NCI-H1436 (cell line): ENCODE measurements at places on chromosomes 3 and 15.

DNA sequence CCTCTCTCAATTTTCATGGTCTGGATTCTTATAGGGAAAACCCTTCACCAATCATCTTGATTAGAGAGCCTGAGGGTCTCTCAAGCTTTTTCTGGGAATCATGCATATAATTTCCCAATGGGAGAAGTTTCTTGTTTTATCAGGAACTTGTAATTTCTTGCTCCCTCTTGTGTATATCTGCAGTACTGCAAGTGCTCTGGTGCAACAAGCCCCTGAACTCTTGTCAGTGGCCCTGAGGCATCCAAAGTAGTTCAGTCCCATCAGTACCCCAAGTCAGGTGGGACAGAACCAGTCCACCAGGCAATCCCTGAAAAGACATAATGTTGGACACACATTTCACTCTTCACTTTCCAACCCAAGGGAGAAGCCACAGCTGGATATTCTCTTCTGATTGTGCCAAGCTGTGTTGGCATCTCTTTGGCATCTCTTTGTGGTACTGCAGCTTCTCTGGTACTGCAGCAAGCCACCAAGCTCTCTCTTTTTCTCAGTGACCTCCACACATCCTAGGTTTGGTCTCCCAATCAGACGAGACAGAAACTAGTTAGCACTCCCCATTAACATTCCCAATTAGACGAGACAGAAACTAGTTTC lies 214.5 kb downstream of the ZIC4 start:
- DNase-seq, result peak; percentile 15

DNA sequence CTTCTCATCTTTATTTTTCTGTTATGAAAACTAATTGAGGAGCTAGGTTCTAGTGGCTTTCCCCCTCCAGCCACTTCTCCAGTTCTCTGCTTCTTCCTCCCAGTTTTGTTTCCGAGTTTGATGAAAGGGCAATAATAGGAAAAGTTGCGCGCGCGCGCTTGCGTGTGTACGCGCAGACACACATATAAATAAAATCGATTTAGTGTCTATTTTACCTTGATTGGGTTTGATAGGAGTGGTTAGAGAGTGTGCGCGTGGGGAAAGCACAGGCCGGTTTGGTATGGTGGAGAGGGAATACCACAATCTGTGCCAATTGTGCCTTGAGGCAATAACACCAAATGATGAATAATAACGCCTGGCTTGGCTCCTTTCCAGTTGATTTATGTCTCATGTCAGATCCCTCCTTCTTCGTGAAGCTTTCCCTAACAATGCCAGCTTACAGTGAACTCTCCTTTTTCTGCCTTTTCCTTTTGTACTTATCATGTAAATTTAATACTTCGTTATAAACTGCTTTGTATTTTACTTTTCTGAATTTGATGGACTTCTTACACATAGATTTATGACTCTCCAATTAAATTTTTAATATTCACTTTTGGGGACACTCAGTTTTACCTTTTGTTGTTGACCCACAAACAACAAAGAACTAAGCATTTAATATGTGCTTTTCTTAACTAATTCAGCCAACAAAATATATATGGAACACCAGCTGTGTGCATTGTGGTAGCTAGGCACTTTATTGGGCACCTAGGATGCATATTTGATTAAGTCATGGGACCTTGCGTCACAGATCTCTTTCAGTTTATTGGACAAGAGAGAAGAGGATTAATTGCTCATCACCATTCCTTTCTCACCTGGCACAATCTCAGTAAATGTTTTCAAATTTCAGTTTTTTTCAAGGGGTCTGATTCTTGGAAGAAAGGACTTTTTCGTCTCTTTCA lies 1.7 kb downstream of the TIPARP start:
- DNase-seq, result peak; percentile 72

- DNase-seq, result no peak
Observed at GRCh38 chr3:32818229-32818969, 602 bp downstream of the TRIM71 start.

DNA sequence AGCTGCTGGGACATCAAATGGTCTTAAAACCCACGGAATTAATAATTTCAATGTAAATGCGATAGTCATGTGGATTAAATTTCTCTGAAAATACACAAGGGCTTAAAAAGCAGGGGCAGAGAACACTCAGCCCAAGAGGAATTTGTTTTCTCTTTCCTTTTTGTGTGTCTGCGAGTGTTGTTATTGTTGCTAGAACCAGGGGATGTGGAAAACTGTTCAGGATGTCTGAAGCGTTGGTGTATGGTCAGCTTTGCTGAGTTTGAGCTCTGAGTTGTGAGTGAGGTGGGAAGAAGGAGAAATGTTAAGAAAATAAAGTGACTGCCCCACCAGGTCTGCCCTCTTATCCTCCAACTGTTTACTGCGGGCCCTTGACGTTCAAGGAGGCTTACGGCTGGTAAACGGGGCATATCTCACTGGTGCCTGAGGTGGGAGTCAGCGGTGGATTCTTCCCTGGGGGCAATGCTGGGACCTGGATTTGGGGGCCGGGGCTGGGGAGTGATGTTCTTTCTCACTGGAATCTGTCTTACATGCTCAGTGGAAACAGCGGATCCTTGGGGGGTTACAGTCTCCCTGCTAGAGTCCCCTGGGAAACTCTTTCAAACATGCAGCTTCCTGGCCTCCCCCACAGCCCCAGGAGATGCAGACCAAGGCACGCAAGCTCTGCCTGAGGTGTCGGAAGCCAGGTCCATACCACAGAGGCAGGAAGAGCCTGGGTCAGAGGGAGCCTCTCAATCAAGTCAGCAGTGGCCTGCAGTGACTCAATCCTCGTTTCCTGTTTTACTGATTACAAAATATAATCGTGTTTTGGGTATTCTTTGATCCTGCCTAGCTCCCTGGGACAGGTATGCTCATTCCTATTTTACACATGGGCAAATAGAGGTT lies 41.8 kb downstream of the ITGA11 start:
- no peak for DNase-seq

GRCh38 chr3:25817638-25818037 lies 27.7 kb downstream of the OXSM start:
- DNase-seq, result no peak

DNA sequence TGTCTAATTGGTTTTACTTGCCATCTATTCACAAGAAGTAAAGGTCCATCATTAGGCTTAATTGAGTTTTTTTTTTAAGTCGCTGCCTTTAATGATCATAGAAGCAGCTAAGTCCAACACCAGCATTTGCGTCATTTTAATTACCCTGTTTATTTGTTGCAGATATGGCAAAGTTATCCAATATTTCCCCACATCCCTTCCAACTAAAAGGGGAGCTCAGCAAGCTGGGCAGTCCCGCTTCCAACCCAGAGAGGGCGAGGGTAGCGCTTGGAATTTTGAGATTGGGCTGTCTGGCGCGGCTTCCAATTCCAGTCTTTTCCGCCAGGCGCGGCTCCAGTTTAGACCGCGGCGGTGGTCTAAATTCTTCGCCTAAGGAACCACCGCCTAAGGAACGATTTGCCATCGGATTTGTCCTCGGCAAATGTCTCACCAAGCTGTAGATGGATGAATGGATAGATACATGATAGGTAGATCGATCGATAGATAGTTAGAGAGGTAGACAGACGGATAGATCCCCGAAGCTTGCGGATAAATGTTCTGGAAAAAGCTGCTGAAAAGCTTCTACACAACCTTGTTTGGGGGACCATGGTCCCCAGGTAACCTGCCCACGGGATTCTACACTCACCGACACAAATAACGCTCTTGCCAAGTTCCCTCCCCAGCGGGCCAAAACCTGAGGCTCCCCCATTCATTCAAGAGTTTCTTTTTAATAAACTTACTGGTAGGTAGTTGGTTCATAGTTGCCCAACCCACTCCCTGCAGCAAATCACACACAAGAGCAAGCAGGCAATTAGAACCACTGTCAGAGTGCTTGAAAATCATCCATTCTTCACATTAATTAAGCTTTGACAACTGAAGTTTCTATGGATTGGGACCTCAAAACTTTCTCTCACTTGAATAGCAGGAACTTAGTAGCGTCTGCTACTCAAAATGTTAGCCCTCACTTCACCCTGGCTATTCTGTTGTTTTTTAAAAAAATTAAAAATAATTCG lies 49.1 kb downstream of the ZIC4 start:
- no peak for DNase-seq

- DNase-seq, result no peak
Observed at GRCh38 chr3:32493437-32494414, 8.9 kb downstream of the CMTM6 start.

GRCh38 chr15:27730868-27731267 lies 368.2 kb downstream of the OCA2 start:
- no peak for DNase-seq

DNA sequence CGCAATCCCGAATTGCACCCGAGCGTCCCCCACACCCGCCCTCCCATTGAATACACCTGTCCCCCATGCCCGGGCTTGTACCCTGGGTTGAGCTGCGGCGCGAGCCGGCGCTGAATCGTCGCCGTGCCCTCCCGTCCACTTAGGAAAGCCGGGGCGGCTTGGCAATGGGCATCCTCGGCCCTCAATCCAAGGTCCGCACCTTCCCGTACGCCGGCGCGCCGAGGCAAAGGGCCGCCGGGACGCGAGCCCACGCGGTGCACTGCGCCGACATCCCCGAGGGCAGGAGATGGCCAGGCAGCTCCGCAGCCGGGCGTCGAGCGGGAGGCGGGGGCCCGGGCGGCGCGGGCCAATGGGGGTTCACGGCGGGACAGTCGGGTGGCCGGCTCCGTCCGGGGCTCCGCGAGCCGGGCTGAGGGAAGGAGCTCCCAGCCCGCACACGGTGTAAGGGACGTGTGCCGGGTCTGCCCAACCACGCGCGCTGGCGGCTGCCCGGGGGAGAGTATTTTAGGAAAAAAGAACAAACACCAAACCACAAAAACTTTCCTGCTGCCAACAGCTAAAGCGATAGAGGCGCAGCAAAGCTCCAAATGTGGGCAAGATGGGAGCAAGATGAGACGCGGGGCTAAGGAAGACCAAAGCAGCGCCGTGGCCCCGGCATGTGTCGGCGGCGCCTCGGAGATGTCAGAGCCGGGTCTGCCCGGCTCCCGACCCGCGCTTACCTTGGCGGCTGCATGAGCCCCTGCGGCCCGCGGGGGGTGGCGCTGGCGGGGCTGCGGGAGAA lies 621 bp downstream of the RGMA start:
- no peak for DNase-seq

DNA sequence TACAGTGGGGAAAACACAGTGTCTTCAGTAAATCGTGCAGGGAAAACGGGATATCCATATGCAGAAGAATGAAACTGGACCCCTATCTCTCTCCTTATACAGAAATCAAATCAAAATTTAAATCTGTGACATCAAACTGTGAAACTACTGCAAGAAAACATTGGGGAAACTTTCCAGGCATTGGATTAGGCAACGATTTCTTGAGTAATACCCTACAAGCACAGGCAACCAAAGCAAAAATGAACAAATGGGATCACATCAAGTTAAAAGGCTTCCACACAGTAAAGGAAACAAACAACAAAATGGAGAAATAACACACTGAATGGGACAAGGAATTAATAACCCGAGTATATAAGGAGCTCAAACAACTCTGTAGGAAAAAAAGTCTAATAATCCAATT lies 165.3 kb downstream of the PLCL2 start:
- no peak for DNase-seq

- no peak for DNase-seq
Observed at GRCh38 chr15:57085267-57085666, 166.8 kb downstream of the TCF12 start.

DNA sequence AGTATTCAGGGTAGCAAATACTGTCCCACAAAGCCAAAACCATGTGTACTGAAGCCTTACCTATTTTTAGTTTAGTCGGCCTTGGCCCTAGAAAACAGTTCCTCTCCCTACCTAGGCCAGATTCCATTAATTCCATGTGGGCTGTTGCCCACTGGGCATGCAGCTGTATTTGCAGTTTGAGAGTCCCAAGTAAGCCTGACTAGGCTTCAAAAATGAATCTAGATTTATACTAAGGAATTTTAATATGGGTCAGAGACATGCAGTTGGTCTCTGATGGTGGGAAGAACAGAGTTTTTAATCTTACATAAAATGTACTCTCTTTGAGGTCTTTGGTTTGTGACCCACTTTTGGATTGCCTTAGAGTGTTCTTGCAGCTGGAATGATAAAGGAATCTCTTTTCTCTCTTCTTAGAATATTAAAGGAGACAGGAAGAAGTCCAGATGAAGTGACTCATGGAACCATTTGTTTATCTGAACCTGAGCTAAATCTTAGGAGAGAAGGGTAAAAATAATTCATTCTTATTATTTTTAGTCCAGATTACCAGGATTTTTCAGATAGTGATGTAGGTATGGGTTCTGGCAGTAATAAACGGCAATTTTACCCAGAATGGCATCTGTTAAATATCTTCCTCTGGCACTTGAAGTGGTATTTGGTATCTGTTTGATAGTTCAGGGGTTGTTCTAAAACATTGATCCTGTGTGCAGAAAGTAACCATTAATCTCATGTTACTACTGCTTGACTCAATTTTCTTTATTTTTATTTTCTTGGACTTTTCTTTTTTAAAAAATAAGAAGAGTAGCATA lies 33.8 kb downstream of the GLCE start:
- DNase-seq, result no peak

DNA sequence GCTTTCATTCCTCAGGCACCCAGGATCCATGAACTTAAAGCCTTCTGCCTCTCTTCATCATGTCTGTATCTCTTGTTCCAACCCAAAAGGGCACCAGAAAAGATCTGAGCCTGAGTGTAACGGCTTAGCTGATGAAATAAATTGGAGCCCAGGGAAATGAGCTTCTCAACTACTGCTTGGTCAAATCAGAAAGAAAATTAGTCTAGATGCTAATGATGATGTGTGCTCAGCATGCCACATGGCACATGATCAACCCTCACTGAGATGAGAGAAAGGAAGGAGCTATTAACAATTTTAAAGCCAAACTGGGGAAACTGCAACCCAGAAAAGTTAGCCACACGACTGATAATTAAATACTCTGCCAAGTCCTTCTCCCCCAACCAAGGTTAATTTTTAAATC lies 325.7 kb downstream of the CNTN3 start:
- no peak for DNase-seq

DNA sequence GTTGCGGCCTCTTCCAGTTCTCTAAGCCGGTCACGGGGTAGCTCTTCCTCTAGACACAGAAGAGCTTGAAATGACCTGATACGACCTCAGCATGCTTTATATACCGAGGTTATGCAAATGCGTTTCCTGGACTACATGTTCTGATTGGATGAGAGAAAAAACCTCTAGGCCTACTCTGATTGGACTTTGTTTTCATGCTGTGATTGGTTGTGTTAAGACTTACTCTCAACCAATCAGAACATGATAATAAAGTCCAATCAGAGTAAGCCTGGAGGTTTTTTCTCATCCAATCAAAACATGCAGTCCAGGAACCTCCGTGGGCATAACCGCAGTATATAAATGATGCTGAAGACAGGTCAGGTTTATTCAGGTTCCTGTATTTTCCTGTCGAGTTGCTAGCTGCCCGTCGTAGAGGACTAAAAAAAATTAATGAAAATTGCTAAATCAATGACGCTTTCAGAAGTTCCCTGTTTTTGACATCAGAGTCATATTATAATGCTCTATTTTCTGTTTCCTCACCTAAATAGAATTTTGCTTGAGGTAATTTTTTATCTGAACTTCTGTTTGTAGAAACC lies 177.4 kb downstream of the POTEB3 start:
- no peak for DNase-seq

GRCh38 chr3:181279239-181279565 lies 289.7 kb upstream of the DNAJC19 start:
- DNase-seq, result no peak

- no peak for DNase-seq
Observed at GRCh38 chr15:83854321-83854720, 200.4 kb downstream of the ADAMTSL3 start.

- DNase-seq, result no peak
Observed at GRCh38 chr3:120167488-120167887, 73.2 kb upstream of the GSK3B start.
